Aorta (tissue), 5 donors: ENCODE measurements at places on chromosomes 7 and 10. TPM values are rescaled to one million over a fixed set of nuclear protein-coding genes. Genes with fewer than 3 reads are reported as not detected.

GRCh38 chr10:31142026-31142425 lies 110.4 kb upstream of the ZNF438 start:
- no peak for DNase-seq
- H3K4me3 ChIP-seq: no peak overlapping the region
- no peak overlapping the region for H3K27ac ChIP-seq
- no peaks in the 10 kb centered on the region for H3K27me3 ChIP-seq
- no peaks in the 10 kb centered on the region for H3K4me1 ChIP-seq

- no peaks in the 10 kb centered on the region for H3K27me3 ChIP-seq
- H3K4me1 ChIP-seq: peaks cover 20% of the 10 kb centered on the region
- H3K27ac ChIP-seq: no peak overlapping the region
- no peak overlapping the region for H3K4me3 ChIP-seq
These were observed 385.6 kb upstream of the NPVF start for GRCh38 chr7:25613912-25614311.

GRCh38 chr10:55750458-55750857 lies 610.6 kb downstream of the ZWINT start:
- H3K4me3 ChIP-seq: no peak overlapping the region
- no peaks in the 10 kb centered on the region for H3K27me3 ChIP-seq
- H3K4me1 ChIP-seq: no peaks in the 10 kb centered on the region
- DNase-seq: no peak
- no peak overlapping the region for H3K27ac ChIP-seq

VGF gene
- total RNA-seq: not detected

PPRC1 gene
- total RNA-seq: 31.4 TPM

DNA sequence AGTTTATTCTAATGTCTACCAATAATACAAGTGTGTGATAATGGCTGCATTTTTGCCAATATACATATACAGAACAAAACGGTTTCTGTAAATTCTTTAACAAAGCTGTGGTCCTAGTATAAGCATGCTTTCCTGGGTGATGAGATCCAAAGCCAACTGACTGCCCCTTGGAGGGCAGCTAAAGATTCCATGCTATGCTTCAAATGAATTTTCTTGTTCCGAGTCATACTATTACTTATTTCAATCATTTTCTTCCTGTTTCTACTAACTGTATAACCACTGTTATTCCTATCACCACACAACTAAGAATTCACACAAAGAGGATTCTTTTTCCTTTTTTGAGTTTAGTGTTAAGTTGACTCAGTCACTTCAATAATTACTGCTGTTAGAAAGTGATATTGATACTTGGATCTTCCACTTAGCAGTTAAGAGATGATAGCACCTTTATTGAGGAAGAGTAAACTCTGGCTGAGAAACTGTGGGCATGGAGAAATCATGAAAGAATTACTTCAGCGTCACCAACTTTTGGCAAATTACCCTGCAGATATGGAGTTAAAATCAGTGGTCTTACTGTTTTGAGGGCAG lies 197.5 kb downstream of the ARL4A start:
- no peak overlapping the region for H3K4me3 ChIP-seq
- H3K36me3 ChIP-seq: no peaks in the 10 kb centered on the region
- no peak overlapping the region for H3K27ac ChIP-seq
- DNase-seq: no peak
- H3K4me1 ChIP-seq: no peaks in the 10 kb centered on the region

ANLN gene
- total RNA-seq: 3.8 TPM

DNA sequence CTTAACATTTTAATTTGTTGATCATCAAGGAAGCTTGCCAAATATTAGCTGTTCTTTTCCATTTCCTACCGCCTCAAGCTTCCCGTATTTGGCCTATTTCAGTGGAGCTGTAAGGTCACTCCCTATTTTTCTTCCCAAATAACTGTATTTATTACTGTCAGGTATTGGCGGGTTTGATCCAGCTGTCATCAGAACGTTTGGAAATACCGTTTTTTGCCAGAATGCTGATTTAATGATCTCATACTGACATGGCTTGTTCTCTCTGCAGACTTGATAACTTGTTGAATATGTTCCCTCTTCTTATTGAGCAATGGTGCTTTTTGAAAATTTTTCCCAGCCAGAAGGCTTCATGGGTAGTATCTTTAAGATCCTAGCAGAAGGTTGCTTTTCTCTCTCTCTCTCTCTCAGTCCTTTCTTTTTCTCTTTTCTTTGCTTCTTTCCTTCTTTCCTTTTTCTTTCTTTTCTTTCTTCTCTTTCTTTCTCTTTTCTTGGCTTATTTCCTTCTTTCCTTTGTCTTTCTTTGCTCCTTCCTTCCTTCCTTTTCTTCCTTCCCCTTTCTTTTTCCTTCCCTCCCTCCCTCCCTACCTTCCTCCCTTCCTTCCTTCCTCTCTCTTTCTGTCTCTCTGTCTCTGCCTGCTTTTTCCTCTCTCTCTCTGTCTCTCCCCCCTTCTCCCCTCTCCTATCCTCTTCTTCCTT lies 42.1 kb downstream of the CUX1 start:
- DNase-seq: no peak
- no peak overlapping the region for H3K27ac ChIP-seq
- no peaks in the 10 kb centered on the region for H3K27me3 ChIP-seq
- H3K36me3 ChIP-seq: no peaks in the 10 kb centered on the region
- H3K4me1 ChIP-seq: no peaks in the 10 kb centered on the region

GRCh38 chr7:29442146-29442545 lies 121.5 kb upstream of the PRR15 start:
- H3K4me1 ChIP-seq: no peaks in the 10 kb centered on the region
- no peak for DNase-seq
- H3K27me3 ChIP-seq: no peaks in the 10 kb centered on the region
- H3K36me3 ChIP-seq: no peaks in the 10 kb centered on the region

- DNase-seq: no peak
- H3K4me3 ChIP-seq: no peak overlapping the region
- no peaks in the 10 kb centered on the region for H3K27me3 ChIP-seq
- no peaks in the 10 kb centered on the region for H3K36me3 ChIP-seq
- H3K4me1 ChIP-seq: no peaks in the 10 kb centered on the region
These were observed 273.5 kb downstream of the FGFR2 start for GRCh38 chr10:121324678-121325213.

DNA sequence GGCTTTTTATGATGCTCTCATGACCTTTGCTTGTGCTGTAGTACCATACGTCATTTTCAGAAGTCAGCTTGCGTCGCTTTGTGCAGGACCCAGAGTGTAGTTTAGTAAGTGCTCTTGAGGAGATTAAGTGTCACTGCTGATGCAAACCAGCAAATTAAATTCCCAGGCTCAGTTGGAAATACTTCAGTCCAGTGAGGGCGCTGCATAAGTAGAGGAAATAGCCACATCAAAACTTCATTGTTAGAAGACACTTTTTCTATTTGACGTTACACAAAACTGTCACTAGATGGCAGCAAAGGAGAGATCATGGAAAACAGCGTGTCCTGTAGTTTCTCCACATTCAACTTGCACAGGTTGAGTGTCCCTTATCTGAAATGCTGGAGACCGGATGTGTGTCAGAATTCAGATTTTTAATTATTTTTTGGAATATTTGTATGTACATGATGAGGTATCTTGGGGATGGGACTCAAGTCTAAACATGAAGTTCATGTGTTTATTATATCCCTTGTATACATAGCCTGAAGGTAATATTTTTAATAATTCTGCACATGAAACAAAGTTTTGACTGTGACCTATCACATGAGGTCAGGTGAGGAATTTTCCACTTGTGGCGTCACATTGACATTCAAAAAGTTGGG lies 7.9 kb downstream of the ZNF22 start:
- no peaks in the 10 kb centered on the region for H3K4me1 ChIP-seq
- H3K27ac ChIP-seq: no peak overlapping the region
- H3K27me3 ChIP-seq: no peaks in the 10 kb centered on the region

DNA sequence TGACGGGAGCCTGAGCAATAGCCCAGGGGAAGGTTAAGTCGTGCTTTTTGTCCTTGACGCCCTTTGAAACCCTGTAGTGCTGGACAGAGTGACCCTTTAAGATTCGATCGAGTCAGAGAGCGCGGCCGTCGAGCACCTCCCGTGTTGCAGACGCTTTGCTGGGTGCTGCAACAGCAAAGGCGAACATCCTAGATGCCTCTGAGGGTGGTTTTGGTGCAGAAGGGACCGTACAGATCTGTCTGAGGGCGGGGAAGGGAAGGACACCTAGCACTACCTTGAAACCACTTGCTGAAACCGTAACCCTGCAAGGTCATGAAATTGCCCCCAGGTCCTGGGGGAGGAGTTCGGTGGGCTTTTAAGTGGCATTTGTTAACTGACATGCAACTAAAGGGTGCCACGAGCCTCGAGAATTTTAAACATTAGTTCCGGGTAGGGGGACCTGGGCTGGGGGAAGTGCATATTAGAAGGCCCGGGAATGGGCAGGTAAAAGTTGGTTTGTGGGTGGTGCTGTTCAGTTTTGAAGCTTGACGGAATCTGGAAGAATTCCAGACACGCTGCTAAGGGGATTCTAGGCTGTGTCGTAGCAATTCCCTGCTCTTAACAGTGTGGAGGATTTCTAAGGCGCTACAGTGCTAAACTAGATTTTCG lies 786 bp downstream of the ATP5F1C start:
- H3K27ac ChIP-seq: no peak overlapping the region
- peaks cover 3% of the 10 kb centered on the region for H3K4me1 ChIP-seq
- H3K4me3 ChIP-seq: peak overlapping the region; percentile 76
- H3K36me3 ChIP-seq: no peaks in the 10 kb centered on the region

GRCh38 chr7:151085329-151085690 lies 965 bp upstream of the AGAP3 start:
- no peaks in the 10 kb centered on the region for H3K4me1 ChIP-seq
- no peaks in the 10 kb centered on the region for H3K36me3 ChIP-seq
- peak overlapping the region; percentile 11 for H3K27ac ChIP-seq
- no peak overlapping the region for H3K4me3 ChIP-seq

DNA sequence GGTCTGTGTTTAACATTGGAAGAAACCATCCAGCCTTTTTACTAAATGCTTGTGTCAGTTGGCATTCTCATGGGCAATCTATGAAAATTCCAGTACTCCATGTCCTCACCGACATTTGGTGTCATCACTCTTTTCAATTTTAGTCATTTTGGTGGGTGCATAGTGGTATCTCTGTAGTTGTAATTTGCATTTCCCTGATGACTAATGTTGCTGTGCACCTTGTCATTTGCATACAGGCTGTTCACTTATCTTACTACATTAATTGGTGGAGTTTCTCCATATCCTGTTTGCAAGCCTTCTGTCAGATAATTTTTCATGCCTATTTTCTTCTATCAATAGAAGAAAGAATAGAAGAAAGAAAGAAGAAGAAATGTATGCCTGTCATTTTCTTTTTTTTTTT lies 73.7 kb downstream of the PLPP4 start:
- DNase-seq: no peak
- no peaks in the 10 kb centered on the region for H3K4me1 ChIP-seq
- no peak overlapping the region for H3K27ac ChIP-seq
- H3K36me3 ChIP-seq: no peaks in the 10 kb centered on the region
- H3K4me3 ChIP-seq: no peak overlapping the region
- no peaks in the 10 kb centered on the region for H3K27me3 ChIP-seq

DNA sequence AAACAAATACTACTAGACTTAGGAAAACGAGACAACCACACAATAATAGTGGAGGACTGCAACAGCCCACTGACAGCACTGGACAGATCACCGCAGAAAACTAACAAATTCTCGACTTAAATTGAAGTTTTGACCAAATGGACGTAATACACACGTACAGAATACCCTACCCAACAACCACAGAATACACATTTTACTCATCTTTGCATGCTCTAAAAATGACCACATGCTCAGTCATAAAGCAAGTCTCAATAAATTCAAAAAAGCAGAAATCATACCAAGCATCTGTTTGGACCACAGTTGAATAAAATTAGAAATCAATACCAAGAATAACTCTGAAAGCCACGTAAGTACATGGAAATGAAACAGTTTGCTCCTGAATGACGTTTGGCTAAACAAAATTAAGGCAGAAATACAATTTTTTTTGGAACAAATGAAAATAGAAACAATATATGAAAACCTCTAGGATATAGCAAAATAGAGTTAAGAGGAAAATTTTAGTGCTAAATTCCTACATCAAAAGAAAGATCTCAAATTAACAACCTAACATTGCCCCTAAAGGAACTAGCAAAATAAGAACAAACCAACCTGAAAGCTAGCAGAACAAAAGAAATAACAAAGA lies 30.6 kb downstream of the MAPK8 start:
- no peak for DNase-seq
- no peak overlapping the region for H3K4me3 ChIP-seq
- H3K36me3 ChIP-seq: no peaks in the 10 kb centered on the region
- no peaks in the 10 kb centered on the region for H3K27me3 ChIP-seq
- no peak overlapping the region for H3K27ac ChIP-seq

HSPA12A gene
- 25.7 TPM for total RNA-seq

HIF1AN gene
- total RNA-seq: 42.7 TPM

DNA sequence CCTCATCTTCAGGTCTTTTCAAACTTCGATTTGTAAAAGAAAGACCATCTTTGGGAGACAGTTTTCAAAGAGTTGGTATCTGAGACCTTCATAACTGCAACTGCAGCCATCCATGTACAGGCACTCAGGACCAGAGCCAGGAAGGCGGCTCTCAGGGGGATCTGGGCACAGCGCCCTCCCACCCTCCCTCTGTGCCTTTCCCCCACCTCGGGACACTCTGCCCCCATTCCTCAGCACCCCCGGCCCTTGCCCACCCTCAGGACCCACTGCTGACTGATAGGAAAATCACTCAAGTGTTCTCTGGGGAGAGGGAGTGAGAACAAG lies 143.6 kb downstream of the CUBN start:
- no peaks in the 10 kb centered on the region for H3K27me3 ChIP-seq
- H3K4me3 ChIP-seq: no peak overlapping the region
- no peaks in the 10 kb centered on the region for H3K36me3 ChIP-seq
- no peak for DNase-seq
- H3K4me1 ChIP-seq: peaks cover 4% of the 10 kb centered on the region

MYO3A gene
- 3.5 TPM for total RNA-seq

LBX1 gene
- not detected for total RNA-seq

DNA sequence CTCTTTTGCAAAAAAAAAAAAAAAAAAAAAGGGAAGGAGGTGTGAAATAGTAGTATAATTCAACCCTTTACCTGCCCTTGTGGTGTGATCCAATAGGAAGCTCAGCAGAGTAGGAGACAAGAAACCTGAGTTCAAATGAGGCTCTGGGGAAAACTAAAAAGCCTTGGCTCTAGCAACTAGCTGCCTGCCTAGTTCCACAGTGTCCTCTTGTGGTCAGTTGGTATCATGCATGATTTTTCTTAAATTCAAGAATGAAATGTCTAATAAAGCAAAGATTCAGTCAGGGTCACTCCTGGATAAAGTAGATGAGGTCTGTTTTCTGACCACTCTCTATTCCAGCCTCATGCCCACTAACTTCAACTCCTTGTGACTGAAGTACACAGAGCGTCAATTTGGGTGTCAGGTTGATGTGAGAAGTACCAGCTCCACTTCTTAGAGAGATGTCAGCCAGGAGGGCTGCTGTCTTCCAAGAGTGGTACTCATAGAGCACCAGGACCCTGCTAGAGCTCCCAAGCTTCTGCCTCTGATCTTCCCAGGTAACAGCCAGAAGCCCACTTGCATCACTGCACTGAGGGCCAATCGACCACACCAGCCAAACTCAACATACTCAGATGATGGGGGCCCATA lies 10.5 kb downstream of the LSM5 start:
- no peaks in the 10 kb centered on the region for H3K27me3 ChIP-seq
- DNase-seq: no peak
- H3K4me3 ChIP-seq: no peak overlapping the region
- H3K36me3 ChIP-seq: no peaks in the 10 kb centered on the region

GRCh38 chr7:30238721-30239441 lies 45.5 kb upstream of the ZNRF2 start:
- peak; percentile 78 for DNase-seq
- H3K4me1 ChIP-seq: no peaks in the 10 kb centered on the region
- no peaks in the 10 kb centered on the region for H3K27me3 ChIP-seq
- no peaks in the 10 kb centered on the region for H3K36me3 ChIP-seq
- H3K4me3 ChIP-seq: no peak overlapping the region
